Lung (tissue), 17 donors: ENCODE measurements at places on chromosomes 13 and 19. TPM values are rescaled to one million over a fixed set of nuclear protein-coding genes. Genes with fewer than 3 reads are reported as not detected.

DNA sequence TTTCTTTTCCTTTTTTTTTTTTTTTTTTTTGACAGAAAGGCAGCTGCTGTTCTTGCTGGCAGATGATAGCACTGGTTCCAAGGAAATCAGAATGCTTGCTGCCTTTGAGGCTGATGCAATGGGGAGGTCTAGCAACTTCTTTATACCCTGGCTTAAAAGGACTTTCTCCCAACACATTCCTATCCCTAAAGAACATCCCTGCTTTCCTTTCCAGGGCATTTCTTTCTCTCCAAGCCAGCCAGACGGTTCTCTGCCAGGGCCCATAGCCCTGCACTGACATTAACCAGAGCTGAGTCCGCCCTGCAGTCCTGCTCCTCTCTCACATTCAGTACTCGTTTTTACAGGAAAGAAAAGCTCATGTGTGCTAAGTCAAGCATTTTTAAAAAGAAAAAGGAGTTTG lies 133.9 kb upstream of the WASF3 start:
- H3K4me3 ChIP-seq: no peak overlapping the region
- H3K27me3 ChIP-seq: no peaks in the 10 kb centered on the region
- H3K4me1 ChIP-seq: no peaks in the 10 kb centered on the region
- peak; percentile 11 for DNase-seq

- H3K27ac ChIP-seq: peak overlapping the region; percentile 68
- H3K4me1 ChIP-seq: peaks cover 31% of the 10 kb centered on the region
- no peaks in the 10 kb centered on the region for H3K27me3 ChIP-seq
- no peak for DNase-seq
- H3K36me3 ChIP-seq: no peaks in the 10 kb centered on the region
- H3K4me3 ChIP-seq: peak overlapping the region; percentile 62
Observed at GRCh38 chr13:110562036-110562597, 595 bp upstream of the RAB20 start.

DNA sequence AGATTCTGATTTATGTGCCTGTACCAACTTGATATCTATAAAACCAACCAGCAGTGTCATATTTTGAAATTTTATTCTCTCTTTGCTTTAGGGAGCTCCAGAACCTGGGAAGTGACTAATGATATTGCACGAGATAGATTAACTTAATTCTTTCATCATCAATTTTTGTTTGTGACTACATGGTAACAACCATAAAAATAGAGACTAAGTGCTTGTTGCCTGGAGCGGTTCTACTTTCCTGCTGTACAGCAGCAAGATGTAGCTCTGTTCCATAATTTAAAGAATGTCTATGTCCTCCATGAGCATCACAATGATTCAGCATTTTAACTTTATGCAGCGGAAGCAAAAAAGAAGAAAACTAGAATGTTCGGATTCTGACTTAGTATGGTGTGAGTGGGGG lies 275.6 kb downstream of the KLF5 start:
- H3K27me3 ChIP-seq: no peaks in the 10 kb centered on the region
- H3K36me3 ChIP-seq: no peaks in the 10 kb centered on the region
- DNase-seq: no peak
- H3K27ac ChIP-seq: no peak overlapping the region
- H3K4me1 ChIP-seq: no peaks in the 10 kb centered on the region

DNA sequence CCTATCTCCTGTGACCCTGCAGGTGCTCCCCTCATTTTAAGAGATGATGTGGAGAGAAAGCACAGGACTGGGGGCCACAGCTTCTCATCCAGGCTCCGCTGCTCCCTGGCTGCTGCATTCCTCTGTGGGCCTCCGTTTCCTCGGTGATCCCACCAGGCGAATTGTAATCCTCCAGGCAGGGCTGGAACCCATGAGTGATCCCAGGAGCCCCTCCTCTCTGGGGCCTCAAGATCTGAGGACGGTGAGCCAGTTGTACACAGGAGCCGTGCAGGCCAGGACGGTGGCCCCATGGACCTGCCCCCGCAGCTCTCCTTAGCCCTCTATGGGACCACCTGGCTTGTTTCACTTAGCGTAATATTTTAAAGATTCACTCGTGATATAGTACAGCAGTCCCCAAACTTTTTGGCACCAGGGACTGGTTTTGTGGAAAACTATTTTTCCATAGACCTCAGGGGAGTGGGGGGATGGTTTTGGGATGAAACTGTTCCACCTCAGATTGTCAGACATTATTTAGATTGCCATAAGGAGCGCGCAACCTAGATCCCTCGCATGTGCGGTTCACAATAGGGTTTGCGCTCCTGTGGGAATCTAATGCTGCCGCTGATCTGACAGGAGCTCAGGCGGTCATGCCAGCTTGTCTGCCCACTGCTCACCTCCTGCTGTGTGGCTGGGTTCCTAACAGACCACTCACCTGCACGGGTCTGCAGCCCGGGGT lies 5.6 kb downstream of the FFAR3 start:
- H3K4me1 ChIP-seq: no peaks in the 10 kb centered on the region
- H3K27ac ChIP-seq: no peak overlapping the region
- H3K27me3 ChIP-seq: no peaks in the 10 kb centered on the region
- no peaks in the 10 kb centered on the region for H3K36me3 ChIP-seq
- no peak for DNase-seq

GRCh38 chr19:44367024-44367423 lies 10.5 kb upstream of the ZNF112 start:
- H3K27me3 ChIP-seq: no peaks in the 10 kb centered on the region

GRCh38 chr19:1811942-1812425 lies at the start of gene ATP8B3:
TSS of gene ATP8B3 (minus strand) at chr19:1812276. CDS start at chr19:1811736, 540 bp downstream.
- H3K4me1 ChIP-seq: no peaks in the 10 kb centered on the region
- peaks cover 24% of the 10 kb centered on the region for H3K36me3 ChIP-seq
- H3K27ac ChIP-seq: no peak within 1 kb of the TSS
- peak within 1 kb of the TSS; percentile 1 for H3K4me3 ChIP-seq
- no peaks in the 10 kb centered on the region for H3K27me3 ChIP-seq

- H3K27ac ChIP-seq: no peak overlapping the region
- peaks cover 24% of the 10 kb centered on the region for H3K27me3 ChIP-seq
- no peaks in the 10 kb centered on the region for H3K36me3 ChIP-seq
Observed at GRCh38 chr19:10295305-10295846, 5.6 kb downstream of the ICAM5 start.

IGFL2 gene
- total RNA-seq: not detected

GRCh38 chr13:42048684-42049453 lies 421 bp downstream of the DGKH start:
- no peaks in the 10 kb centered on the region for H3K27me3 ChIP-seq
- peak overlapping the region; percentile 75 for H3K27ac ChIP-seq
- DNase-seq: peak; percentile 87
- H3K4me3 ChIP-seq: peak overlapping the region; percentile 80
- no peaks in the 10 kb centered on the region for H3K36me3 ChIP-seq

DNA sequence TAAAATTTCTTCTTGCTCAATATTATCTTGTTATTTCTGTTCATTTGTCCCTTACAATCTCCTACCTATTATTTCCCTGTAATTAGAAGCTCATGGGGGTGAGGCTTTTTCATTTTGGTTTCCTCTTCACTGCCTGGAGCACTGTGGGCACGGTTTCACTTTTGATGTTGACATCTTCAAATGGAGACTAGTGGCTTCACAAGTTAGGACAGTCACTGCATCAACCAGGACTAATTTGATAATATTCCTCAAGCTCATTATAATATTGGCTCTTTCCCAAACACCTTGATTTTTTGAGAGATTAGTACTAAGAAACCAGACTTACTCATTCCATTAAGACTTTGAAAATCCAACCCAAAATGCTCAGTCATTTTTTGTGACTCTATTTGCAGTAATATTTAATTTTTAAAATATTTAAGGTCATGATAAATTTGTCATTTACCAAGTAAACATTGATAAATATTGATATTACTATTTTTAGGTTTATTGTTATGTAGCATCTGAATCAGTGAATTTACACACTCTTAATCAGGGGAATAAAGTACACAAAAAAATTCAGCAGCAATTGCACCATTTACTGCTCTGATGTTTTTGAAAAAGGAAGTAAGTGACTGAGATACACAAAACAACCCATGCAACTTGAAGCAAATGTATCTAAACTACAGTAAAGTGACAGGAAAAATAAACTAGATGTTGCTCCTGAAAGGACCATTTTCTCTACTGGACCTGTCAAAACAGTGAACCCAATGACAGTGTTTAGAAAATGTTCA lies 28.8 kb upstream of the RCBTB2 start:
- no peaks in the 10 kb centered on the region for H3K36me3 ChIP-seq
- no peak overlapping the region for H3K4me3 ChIP-seq
- H3K27me3 ChIP-seq: no peaks in the 10 kb centered on the region
- H3K4me1 ChIP-seq: no peaks in the 10 kb centered on the region

MEIS3 gene
- 10.2 TPM for total RNA-seq

DNA sequence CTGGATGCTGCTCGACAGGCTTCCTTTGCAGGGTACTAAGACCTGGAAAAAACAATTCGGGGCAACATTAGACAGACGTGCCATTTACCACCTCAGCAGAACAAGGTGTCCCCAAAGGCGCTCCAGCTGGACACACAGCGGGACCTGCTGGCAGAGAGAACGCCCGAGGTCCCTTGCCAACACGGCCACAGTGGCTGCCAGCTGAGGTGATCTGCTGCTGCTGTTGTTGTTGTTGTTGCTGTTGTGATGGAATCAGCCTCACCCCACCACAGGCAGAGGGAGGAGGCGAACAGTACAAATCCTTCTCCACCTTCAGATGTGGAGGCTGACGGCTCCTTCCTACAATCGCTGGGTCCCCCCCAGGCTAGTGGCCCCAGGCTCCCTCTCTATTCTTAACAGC lies 25.2 kb downstream of the ANKRD27 start:
- peaks cover 17% of the 10 kb centered on the region for H3K4me1 ChIP-seq
- H3K27ac ChIP-seq: no peak overlapping the region
- no peak for DNase-seq
- H3K4me3 ChIP-seq: no peak overlapping the region

PROZ gene
- total RNA-seq: not detected

TUBA3C gene
- total RNA-seq: not detected
